ENCODE measurements at places on chromosomes 12 and 14.

GRCh38 chr12:3891201-3891600 is 18.0 kb upstream of the PARP11 start:
- no peak for DNase-seq

- no peak for DNase-seq
Observed at GRCh38 chr14:85542623-85543022, 12.7 kb downstream of the FLRT2 start.

DNA sequence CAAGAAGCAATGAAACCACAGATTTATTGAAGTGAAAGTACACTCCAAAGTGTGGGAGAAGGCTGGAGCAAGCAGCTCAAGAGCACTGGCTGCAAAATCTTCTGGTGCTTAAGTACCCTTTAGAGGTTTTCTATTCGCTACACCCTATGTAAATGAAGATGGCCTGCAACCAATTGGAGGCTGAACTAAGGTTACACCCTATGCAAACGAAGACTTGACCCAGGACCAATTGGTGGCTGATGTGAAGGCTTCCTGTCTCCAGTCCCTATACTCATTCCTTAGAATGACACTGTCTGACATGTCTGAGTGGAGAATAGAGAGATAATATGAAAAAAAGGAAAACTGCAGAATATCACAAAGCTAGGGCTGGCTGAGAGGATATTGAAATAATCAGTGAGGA is 57.2 kb downstream of the ALG10B start:
- no peak for DNase-seq

DNA sequence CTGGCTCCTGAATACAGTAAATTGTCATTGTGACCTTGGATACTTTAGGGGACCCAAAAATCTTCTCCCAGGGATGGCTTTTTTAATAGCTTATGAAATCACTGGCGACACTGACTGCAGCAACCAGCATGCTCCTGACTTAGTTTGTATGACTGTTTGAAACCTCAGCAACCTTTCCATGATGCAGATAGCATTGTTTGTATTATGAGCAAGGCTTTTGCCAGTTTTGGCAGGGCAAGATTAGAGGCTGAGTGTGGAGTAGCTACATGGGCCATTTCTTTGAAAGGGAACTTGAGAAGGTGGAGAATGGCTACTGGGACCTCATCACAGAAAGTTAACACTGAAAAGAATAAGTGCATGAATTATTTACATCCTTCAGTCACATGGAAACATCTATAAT is 50.9 kb downstream of the SLC4A8 start:
- DNase-seq = no peak

GRCh38 chr14:61475316-61475715 is 153.9 kb downstream of the PRKCH start:
- DNase-seq = no peak

GRCh38 chr12:87866578-87867292 is 162.5 kb downstream of the C12orf50 start:
- DNase-seq = no peak

GRCh38 chr14:31990926-31991572 is 86.1 kb upstream of the ARHGAP5 start:
- no peak for DNase-seq

DNA sequence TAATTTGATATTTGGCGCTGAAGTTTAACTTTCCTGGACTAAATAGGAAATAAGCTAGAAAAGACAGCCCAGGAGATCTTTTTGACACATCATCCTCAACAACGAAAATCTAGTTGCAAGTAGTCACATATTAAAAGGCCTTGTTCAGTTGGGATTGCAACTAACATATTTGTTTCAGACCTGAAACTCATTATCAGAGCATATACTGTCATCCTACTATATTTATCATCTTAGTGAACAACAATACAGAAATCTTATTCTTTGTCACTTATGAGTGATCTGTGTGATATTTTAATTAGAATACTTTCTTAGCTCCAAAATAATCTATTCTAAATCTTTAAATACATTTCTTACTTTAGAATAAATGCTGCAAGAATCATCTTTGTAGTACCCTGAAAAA is 72.1 kb downstream of the ELK3 start:
- DNase-seq = no peak

DNA sequence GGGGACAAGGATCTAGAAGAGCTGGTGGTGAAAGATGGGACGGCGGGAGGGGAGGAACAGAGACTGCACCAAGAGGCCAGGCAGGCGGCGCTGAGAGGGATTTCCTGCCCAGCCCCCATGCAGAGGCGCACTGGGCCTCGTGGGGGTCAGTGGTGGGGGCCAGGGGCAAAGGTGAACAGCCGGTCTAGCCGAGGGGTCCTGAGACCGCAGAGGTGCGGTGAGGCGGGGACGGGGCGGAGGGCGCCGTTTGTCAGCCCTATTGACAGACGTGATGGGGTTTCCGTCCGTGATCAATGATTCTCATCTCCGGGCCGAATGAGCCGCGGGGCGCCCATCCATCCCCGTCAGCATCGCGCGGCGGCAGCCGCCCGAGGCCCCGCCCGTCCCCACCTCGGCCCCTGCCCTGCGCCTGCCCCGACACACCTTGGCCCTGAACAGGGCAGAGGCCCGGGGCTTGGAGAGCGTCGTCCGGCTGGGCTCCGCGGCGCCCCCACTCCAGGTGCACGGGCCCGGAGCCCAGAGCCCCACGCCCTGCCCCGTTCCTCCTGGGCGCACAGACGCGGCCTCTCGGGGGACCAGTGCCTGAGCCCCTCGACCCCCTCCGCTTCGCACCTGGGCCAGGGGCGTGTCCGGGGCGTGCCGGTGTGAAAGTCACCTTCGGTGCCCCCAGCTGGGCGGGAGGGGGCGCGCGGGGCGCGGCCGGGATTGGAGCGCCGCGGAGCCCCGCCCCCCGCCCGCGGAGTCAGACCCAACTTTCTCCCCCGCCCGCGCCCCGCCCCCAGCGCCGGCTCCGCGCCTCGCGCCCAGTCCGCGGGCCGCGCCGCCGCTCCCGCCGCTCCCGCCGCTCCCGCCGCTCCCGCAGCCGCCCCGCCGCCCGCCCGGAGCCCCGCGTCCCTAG is at the start of gene NXPH4:
Gene NXPH4 (plus strand): TSS at position 781 of the 898 bp plus-strand sequence. CDS start 176 bp downstream, outside the sequence.
- no peak for DNase-seq

- DNase-seq = no peak
Observed at GRCh38 chr12:117080661-117081144, 18.5 kb downstream of the TESC start.

GRCh38 chr12:109621211-109621694 is 47.7 kb downstream of the MVK start:
- DNase-seq = no peak

GRCh38 chr12:66036317-66036716 is 94.2 kb downstream of the LLPH start:
- no peak for DNase-seq

Measured in activated gamma-delta T cell treated with anti-CD3 and anti-CD28 coated beads, Interleukin-2, amount 50 U/mL, for 16 hours (primary cell).